Left lung (tissue), 14 donors: ENCODE measurements at places on chromosomes 12 and 14. TPM values are rescaled to one million over a fixed set of nuclear protein-coding genes. Genes with fewer than 3 reads are reported as not detected.

DNA sequence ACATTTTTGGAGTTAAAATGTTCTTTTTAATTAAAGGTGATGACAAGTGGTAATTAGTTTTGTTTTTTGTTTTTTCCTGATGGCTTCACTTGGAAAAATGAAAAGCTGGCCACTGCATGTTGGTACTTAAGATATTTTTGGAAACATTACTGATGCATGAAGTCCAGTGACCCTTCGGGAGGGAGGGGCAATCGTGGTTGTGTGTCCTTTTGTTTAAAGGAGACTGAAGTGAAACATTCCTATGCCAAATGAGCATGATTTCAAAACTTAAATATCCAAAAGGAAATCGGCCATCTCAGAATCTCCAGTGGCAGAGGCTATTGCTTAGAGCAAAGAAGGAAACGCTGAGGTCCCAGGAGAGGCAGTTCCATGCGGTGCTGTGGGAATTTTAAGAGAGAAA, 20.1 kb downstream of the LTBP2 start:
- peak; percentile 1 for DNase-seq

DNA sequence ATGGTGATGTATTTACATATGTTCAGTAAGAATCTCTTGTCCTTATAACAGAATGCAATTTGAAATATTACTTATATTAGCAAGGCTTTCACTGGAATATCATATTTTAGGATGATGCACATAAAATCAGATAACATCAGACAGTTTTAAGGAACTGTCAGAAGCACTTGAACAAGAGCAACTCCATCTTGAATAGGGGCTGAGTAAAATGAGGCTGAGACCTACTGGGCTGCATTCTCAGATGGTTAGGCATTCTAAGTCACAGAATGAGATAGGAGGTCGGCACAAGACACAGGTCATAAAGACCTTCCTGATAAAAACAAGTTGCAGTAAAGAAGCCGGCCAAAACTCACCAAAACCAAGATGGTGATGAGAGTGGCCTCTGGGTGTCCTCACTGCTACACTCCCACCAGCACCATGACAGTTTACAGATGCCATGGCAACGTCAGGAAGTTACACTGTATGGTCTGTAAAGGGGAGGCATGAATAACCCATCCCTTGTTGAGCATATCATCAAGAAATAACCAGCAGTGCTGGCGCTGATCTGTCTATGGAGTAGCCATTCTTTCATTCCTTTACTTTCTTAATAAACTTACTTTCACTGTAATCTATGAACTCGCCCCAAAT, 27.6 kb upstream of the ETV6 start:
- DNase-seq, result no peak

GRCh38 chr14:65623759-65624158, 211.2 kb downstream of the FUT8 start:
- DNase-seq, result no peak

DNA sequence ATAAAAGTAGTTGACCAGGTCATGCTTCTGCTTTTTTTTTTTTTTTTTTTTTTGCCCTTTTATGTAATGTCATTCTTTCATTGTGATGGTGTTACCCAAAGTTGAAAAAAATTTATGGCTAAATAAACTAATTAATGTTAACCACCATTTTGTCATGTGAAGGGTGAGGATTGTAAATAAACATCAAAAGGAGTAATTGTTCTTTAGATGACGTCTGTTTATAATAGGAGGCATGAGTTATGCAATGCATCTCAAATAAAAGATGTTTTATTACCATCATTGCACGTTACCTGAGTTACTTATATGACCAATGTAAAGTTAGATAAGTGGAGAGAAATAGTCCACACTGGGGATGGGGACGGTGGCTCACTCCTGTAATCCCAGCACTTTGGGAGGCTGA, 349.9 kb upstream of the PDE3A start:
- DNase-seq, result no peak

GRCh38 chr12:89975574-89975973, 266.9 kb upstream of the ATP2B1 start:
- DNase-seq, result no peak

DNA sequence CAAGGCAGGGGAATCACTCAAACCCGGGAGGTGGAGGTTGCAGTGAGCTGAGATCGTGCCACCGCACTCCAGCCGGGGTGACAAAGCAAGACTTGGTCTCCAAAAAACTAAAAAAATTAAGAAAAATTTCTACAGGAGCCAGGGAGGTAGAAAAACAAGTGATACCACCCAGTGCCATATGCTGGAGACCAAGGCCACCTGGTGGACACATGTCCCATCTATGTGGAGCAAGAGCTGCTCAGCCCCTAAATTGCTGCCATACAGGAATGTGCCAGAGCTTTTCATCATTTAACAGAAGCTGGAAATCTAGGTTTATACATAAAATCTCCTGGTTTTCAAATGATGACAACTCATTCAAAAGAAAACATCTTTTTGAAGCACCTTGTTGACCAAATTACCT, 61.4 kb upstream of the ELK3 start:
- no peak for DNase-seq

GRCh38 chr12:62873826-62874448, 61.0 kb downstream of the PPM1H start:
- no peak for DNase-seq

ANO2 gene
- total RNA-seq, result 9.6 TPM

GPX2 gene
- 2.8 TPM for total RNA-seq

GPD1 gene
- 8.5 TPM for total RNA-seq

TCL1B gene
- total RNA-seq, result not detected

PPP1R36 gene
- 0.47 TPM for total RNA-seq

C3AR1 gene
- total RNA-seq, result 19.4 TPM
